Esophagus squamous epithelium (tissue), 5 donors: ENCODE measurements at places on chromosomes 5 and 9.
A peak's percentile ranks its signal among the peaks of the same experiment; 100 is the strongest.

DNA sequence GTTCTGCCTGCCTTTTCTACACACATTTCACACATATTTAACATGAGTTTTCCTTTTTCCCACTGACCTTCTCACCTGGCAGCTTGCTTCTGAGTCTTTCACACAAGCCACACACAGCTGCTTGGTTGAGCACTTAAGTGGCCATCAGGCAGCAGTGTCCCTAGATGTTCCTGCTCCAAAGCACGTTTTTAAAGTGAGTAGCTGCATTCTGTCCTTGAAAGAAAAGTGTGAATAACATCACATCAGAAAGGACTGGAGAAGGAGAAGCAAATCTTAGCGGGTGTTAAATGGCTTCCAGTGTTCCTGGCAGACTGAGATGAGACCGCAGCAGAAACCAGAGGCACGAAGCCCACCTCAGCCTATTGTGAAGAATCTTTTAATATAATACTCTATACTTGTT is 209.2 kb upstream of the IRX4 start:
- DNase-seq = no peak

DNA sequence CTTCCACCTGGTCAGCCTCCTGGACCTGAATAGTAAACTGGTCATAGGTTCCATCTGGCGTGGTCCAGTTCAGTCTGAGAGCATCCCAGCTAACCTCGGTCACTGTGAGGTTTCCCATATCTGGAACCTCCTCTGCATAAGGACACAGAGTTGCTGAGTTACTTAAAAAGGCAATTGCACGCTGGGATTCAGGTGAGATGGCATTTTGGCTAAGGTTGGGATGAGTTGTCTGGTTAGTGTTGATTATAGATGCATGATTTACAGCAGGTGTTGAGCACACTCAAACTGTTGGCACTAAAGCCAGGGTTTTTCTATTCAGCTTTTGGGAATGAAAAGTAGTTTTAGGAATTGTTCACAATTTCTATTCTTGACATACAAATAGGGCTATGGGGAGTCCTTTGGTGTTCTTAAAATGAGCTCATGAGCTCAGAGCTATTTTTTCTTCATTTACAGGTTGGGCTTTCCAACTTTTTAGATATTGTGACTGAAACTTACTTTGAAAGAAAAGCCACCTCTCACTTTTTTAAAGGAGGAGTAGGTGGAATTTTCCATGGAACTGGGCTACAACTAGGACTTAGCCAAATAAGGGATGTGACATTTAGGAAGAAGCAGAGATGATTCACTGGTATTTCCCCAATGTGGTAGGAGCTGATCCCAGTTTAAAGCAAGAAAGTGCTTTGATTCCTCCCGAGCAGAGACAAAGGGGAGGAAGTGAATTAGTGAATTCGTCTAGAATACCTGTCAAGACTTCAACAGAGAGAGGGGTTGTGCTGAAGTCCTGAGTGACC is 54.7 kb downstream of the TNC start:
- DNase-seq = no peak

- no peak for DNase-seq
These were observed 35.8 kb upstream of the CDH6 start for GRCh38 chr5:31157720-31158119.

DNA sequence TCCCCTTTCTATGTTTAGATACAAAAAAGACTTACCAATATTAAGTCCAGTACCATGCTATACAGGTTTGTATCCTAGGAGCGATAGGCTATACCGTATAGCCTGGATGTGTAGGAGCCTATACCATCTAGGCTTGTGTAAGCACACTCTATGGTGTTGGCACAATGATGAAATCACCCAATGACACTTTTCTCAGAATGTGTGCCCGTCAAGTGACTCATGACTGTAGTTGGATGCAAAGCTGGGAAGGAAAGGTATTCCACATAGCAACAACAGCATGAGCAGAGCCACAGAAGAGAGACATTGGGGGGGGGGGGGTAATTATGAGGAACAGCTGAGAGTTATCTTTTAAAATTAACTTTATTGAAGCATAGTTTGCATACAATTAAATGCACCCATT is 63.2 kb downstream of the TTLL11 start:
- no peak for DNase-seq

GRCh38 chr5:95826949-95827891 is 4.7 kb upstream of the GLRX start:
- DNase-seq = no peak

DNA sequence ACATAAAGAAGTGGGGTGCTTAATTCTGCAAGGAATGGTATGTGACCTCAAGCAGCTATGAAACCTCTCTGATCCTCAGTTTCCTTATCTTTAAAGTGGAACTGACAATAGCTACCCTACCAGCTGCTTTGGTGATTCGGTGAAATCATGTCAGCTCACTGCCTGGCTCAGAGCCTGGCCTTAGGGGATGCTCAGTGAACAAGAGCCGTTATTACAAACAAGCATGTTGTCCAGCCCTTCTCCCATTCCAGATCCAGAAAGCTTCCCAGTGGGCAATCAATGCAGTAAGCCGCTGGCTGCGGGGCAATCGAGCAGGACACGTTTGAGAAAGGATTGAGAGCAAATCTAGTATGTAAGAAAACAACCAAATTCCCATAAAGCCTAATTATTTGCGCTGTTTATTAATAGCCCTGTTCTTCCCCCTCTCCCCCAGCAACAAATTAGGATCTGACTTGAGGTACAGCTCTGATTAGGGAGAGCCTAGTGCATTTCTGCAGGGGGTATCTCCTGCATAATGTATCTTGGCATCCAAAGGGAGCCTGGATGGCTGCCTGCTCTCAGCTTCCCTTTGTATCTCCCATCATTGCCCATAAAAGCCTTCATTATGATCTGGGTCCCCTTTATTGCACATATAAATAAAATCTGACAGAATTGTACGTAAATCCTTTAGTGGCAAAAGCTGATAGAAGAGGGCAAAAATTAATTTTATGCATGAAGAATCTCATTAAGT is 371.4 kb downstream of the TMEM232 start:
- no peak for DNase-seq

GRCh38 chr5:132086277-132086794 is 12.7 kb downstream of the CSF2 start:
- DNase-seq = peak; percentile 5

DNA sequence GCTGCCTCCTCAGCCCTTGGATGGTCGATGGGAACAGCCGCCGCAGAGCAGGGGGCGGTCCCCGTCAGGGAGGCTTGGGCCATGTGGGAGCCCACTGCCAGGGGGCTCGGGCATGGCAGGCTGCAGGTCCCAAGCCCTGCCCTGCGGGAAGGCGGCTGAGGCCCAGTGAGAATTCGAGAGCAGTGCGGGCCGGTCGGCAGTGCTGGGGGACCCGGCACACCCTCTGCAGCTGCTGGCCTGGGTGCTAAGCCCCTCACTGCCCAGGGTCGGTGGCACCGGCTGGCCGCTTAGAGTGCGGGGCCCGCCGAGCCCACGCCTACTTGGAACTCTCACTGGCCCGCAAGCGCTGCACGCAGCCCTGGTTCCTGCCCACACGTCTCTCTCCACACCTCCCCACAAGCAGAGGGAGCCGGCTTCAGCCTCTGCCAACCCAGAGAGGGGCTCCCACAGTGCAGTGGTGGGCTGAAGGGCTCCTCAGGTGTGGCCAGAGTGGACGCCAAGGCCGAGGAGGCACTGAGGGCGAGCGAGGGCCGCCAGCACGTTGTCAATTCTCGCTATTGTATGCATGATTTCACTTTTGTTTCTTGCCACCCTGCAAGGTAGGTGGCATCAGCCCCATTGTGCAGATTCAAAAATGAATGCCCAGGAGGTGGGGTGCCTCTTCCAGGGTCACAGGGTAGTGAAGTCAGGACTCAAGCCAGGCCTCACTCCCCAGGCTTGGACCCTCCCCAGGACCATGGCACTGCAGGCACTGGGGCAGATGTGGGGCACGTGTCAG is 48.6 kb downstream of the COL15A1 start:
- DNase-seq = no peak

DNA sequence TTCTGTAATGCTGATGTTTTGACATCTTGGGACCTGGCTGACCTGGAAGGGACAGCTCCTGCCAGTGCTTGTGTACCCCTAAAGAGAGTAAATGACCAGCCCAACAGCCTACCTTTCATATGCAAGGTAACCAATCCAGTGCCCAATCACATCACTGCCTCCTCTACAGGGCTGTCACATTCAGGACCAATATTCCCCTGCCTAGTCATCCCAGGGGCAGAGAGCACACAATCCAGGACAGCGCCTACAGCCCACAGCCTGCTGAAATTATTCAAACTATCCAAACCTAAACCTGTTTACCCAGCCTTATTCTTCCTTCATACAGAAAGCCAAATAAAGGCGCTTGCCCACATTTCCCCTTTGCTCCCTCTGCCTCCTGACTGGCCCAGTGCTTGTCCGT is 284.1 kb downstream of the CTNND2 start:
- DNase-seq = no peak

DNA sequence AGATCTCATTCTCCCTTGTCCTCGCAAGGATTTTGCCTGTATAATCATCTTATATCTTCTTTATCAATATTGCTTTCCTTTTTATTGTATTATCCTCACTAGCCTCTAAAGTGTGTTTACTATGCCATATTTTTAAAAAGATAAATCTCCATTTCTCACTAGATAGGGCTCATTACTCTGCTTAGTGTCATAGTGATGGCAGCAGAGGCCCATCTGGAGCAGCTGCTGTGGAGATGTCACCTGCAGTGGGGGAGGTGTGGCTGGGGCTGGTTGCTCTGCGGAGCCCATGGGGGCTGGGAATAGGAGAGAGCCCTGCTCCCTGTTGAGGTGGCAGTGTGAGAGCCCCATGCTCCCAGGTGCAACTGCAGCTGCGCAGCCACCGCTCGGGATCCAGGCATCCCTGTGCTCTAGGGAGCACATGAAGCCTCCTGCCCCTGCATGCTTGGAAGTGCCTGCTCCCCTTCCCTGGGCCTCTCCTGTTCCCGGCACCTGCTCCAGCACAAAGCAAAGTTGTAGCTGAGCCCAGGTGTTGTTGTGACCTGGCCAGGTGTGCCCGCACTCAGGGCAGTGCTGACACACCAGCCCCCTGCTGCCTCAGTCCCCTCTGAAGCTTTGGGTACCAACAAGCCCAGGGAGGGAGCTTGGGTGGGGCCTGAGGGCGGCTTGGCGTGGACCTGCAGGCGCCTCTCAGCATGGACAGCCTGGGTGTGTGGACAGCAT is 144.6 kb upstream of the MRPS30 start:
- no peak for DNase-seq

DNA sequence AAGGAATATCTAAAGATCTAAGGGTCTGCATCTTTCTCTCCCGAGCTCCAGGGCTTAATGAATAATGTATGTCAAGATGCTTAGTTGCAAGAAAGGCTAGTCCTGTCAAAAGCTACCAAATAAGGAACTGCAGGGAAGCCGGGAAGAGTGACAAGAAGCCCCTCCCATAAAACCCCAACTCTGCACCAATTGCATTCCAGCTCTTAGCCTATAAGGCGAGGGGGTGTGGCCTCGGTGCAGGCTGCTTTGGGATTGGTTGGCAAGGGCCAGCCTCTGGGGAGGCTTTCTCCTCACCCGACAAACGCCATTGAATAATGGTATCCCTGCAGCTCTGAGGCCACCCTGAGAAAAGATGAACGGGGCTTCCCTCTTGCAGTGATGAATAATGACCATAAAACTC is 416.9 kb downstream of the RAB3C start:
- no peak for DNase-seq

GRCh38 chr5:68898951-68899471 is 194.8 kb upstream of the SLC30A5 start:
- DNase-seq = no peak

GRCh38 chr5:73103870-73104299 is 16.5 kb upstream of the TMEM171 start:
- no peak for DNase-seq

GRCh38 chr5:87354496-87354895 is 58.2 kb downstream of the CCNH start:
- no peak for DNase-seq

DNA sequence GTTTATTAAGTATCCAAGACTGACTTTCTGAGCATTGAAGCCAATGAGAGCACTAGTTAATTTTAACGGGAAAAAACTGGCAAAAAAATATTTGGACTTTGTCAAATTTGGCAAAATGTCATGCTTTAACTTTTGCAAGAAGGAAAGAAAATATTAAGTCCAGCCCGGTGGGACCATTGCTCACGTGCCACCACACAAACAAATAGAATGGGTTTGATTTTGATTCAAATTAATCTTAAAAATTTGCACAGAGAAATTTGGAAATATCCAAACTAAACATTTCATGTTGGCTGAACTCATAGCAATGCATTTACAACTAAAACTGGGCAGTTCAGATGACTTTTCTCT is 302.2 kb downstream of the EBF1 start:
- DNase-seq = no peak

DNA sequence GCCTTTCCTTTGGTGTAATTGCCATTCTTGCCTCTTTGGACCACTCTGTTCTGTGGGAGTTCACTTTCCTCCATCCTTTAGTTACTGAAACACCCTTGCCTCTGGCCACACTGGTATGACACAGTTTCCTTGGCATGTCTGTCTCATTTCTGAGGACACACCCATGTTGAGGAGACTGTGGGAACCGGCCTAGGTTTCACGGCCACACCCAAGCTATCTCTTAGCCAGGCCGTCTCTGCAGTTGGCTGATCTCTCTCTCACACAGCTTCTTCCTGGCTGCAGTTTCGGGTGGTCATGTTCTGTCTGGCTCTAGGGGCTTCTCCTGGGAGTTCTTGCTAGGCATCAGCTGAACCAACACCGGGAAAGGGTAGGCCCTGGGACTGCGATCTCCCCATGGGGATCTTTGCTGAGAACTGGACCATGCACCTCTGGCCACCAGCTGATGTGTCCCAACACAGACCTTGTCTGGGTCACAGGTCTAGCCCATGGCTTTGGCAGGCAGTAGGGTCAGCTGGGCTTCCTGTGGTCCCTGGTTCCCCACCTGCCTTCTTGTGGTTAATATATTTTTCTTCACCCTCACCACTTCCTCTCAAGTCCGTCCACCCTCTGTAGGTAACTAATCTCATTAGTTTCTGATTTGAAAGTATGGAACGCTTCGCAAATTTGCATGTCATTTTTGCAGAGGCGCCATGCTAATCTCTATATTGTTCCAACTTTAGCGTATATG is 24.9 kb downstream of the ARHGEF37 start:
- DNase-seq = no peak

DNA sequence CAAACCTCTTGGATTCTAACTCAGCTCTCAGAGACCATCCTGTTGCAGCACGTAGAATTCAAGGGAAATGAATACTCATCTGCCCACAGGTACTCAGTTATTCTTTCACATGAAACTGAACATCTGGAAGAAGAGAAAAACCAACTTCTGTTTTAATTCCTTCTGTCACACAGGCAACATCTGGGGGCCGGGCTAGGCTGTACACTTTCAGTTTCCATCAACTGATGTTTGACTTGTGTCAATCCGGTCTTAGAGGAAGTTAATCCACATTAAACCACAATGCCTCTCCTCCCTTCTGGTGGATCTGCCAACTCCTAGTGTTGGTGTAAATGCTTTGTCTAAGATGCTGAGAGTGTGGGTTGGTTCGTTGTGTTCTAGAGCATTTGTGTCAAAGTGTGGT is 17.6 kb downstream of the DMRT3 start:
- no peak for DNase-seq

DNA sequence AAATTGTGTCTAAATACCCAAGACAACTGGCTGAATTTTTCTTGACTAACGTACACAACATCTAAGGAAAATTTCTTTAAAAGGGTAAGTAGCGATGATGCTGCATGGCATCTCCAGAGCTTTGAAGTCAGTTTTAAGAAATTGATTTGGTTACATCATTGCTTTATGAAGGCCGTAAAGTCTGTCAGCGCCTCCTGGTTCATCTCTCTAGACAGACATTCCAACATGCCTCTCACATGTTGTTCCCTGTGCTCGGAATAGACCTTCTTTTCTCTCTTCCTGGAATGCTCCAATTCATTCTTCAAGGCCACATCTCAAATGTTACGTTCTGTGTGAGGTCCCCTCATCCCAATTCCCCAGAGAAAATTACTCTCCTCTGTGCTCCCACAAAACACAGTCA is 108.7 kb upstream of the SSBP2 start:
- no peak for DNase-seq
